ENCODE measurements at places on chromosomes 6 and 20.

GRCh38 chr6:45864651-45865050 lies 151.0 kb downstream of the CLIC5 start:
- DNase-seq, result no peak

DNA sequence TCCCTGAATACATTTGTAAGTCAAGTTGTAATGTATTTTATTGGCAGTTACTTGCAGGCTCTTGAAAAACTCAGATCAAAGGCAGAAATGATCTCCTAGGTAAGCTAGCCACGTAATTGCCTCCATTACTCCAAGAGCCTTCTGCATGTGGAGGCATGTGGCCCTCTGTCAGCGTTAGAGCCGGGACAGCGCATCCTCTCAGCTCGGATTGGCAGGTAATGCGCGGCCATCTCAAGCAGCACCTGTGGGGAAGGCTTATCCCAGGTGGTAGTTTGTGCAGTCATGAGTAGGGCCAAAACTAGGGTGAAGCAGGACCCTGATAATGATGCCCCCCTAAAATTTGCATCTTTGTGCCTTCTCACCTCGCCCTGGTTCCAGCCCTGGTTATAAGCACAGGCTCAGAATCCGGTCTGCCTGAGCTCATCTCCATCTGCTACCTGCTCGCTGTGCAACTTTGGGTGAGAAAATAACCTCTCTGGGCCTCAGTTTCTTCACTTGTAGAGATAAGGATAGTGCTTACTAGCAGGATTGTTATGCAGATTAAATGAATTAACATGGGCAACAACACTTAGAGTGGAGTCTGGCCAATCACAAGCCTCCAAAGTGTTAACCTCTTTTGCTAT lies 157.5 kb upstream of the PMEPA1 start:
- DNase-seq, result no peak

DNA sequence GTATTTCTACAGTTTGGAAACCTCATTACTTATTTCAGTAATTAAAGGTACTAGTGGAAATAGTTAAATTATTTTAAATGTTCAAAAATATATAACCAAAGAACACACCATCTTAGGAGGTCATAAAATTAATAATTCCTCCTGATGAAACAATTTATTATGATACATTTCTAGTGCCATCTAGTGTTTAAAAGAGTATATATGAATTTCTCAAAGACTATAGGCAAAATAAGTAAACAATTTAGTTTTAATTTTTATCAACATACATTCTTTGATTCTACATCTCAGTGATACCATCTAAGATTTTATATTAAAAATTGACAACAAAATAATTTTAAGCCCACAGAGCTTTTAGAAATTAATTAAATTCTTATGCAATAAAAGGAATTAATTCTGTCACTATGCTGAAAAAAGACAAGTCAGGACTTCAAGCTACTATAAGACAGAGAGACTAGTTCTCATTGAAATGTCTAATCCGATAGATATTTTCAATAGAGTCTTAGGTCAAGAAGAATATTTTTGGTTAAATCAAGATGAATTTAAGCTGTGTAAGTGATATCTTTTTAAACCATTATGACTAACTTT lies 107.8 kb upstream of the RNF217 start:
- no peak for DNase-seq

GRCh38 chr6:136955123-136955522 lies 33.0 kb downstream of the SLC35D3 start:
- DNase-seq, result no peak

DNA sequence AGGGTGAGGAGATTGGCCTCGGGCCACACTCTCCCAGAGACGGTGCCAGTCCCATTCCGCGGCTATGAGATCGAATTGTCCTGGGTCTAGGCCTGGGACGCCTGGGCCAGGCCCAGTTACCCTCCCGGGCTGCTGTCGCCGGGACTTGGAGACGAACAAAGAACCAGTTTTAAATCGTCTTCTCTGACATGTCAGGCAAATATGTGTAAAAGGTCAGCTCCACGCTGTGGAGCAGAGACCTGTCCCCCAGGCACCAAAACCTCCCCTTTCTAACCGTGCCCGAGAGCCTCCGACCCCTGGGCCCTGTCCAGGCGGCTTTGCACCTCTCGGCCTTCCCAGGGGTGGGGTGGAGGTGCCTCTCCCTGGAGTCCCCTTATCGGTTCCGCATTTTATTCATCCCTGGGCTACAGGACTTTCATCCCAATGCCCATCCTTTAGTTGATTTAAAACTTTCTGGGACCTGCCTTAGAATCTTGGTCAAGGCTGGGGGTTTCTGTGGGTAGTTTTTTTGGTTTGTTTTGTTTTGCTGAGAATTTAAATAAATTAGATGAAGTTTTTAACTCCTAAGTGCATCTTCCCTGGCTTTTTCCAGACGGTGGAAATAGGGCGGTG lies 5.8 kb upstream of the TFAP2A start:
- no peak for DNase-seq

GRCh38 chr6:154471609-154472362 lies 38.7 kb downstream of the CNKSR3 start:
- DNase-seq, result no peak

GRCh38 chr6:56764081-56764566 lies 121.4 kb upstream of the DST start:
- DNase-seq, result no peak

DNA sequence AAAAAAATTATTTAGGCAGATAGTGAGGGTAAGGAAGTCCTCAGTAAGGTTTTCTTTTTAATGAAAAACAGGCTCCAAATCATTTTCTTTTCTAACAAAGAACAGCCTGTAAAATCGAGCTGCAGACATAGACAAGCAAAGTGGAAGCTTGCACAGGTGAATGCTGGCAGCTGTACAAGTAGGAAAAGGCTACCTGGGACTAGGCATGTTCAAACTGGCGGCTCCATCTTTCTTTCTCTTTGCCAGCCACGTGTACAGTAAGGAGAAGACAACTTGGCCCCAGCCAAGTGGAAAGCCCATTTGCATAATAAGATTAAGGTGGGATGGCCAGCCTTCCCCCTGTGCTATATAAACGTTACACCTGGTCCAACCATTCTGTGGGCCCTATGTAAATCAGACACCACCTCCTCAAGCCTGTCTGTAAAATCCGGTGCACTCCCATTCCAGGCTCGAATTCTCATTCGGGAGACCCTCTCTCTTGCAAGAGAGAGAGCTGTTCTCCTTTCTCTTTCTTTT lies 27.0 kb upstream of the SLC2A12 start:
- no peak for DNase-seq

DNA sequence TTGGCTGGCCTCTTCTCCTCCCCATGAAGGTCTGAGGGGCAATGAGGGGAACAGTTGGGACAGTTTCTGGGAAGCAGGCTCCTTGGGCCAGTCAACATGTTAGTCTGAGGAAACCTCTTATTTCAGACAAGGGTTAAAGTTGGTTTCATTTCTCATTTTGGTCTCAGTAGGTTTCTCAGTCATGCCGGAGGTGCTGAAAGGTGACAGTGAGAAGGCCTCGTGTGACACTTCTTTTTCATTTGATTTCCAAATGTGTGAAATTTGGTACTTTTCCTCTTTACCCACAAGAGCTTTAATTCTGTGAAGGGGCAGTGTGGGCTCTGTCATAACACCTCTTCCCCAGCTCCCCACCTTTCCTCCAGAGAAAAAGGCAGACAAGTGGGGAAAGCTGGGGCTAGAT lies 7.5 kb upstream of the GLP1R start:
- no peak for DNase-seq

- DNase-seq, result no peak
These were observed 69.8 kb upstream of the TINAG start for GRCh38 chr6:54238396-54238795.

DNA sequence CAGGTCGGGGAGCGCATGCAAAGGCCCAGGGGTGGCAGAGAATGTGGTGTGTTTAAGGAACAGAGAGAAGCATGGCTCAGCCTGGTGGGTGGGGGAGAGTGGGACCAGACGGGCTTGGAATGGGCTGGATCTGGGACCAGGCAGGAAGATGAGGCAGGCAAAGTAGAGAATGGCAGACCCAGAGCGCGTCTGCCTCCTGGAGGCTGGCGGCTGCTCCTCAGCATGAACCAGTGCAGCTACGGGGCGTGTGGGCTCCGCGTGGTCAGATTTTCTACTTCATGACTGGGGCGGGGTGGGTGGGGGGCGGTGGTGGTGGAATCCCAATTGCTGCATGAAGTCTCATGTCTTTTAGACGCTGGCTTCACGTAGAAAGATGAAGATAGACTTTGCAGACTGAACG lies 135.6 kb downstream of the TFAP2C start:
- no peak for DNase-seq

DNA sequence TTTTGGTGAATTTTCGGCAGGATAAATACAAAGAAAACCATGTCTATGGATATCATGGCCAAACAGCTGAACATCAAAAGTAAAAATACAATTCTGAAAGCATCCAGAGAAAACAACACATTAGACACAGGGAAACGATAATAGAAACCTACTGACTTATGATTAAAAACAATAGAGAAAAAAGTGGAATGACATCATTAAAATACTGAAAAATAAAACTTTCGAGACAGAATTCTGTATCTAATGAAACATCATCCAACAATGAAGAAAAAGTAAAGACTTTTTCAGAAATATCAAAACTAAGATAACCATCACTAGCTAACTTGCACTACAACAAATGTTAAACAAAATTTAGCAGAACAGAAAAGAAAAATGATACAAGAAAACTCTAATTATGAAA lies 384.6 kb upstream of the RUNX2 start:
- DNase-seq, result no peak

- no peak for DNase-seq
These were observed 32.1 kb downstream of the LRFN2 start for GRCh38 chr6:40555092-40555491.

GRCh38 chr6:155026022-155026705 lies 31.0 kb downstream of the TIAM2 start:
- peak; percentile 52 for DNase-seq

GRCh38 chr20:44632103-44632752 lies 19.3 kb downstream of the ADA start:
- no peak for DNase-seq

DNA sequence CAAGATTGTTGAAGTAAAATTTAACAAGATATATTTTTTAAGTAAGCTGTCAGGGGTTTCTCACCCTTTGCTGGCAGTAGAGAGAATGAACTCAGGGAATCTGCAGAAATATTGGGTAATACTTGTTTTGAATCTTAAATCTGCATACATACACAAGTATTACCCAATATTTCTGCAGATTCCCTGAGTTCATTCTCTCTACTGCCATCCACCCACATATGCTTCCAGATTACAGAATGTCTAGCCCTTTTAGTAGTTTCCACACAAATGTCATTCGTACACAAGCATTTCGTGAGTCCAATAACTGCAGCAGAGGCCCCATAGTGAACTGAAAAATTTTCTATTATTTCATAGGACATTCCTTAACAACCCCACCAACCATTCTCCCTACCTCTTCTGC lies 69.6 kb upstream of the TNFRSF21 start:
- DNase-seq, result no peak

- no peak for DNase-seq
These were observed 261.2 kb upstream of the MARCKS start for GRCh38 chr6:113595911-113596376.

DNA sequence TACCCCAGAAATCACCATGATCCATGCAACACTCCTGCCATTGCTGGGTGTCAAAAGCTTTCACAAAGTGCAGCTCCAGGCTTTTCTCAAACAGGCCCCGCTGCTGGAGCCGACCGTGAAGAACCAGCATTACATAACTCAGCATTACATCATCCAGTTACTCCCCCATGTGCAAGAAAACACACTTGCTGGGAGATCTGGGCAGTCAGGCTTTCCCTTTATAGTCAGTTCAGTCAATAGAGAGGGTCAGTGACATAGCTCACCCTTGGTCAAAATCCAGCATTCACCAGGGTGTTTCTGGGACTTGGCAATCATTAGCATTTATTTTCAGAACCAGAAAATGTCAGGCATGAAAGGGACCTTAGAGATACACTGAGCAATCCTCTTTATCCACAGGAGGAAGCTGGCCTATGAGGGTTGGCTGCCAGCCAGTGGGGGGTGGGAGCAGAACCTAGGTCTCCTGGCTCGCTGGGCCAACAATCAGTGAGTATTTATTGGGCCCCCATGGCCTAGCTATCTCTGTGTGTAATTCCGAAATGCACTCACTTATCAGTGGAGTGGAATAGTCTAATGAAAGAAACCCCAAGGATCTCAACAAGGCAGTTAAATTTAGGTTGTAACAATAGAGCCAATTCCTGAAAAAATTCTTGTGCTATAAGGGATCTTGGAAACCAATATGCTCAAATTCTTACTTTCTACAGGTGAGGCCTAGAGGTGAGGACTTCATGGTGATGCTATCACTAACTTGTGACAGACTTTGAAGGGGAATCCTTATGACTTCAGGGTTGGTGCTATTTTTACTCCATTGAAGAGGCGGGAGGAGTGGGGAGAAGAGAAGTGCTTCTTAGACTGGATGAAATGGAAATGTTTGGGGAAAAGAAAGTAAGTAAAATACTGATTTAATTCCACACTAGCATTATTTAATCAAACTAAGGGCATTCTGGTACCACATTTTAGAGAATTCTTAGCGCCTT lies 54.6 kb downstream of the LYRM4 start:
- peak; percentile 40 for DNase-seq

GRCh38 chr6:51926125-51926524 lies 161.3 kb downstream of the PKHD1 start:
- no peak for DNase-seq

- DNase-seq, result no peak
These were observed 31.9 kb downstream of the GMPR start for GRCh38 chr6:16270178-16270794.

DNA sequence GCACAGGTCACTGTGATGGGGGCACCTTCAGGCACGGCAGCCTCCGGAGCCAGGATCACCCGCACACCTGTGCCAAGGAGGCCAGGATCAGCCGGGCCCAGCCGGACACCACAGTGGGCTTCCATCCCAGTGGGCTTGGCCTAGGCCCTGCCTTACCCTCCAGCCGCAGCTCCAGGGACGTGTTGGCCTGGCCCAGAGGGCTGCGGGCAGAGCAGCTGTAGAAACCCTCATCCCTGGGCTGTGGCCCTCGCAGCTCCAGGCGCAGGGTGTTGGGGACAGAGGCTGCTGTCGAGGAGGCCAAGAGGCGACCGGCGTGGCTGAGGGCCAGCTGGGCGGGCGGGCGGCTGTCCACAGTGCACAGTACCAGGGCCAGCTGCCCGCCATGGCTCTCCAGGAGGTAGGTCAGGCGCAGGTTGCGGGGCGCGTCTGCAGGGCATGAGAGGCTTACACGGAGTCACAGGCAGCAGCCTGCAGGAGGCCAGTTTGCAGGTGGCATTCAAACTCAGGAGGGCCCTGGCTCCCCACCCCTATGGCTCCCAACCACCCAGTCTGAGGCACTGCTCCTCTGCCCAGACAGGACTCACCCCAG lies 11.0 kb upstream of the ADAM33 start:
- DNase-seq, result no peak

DNA sequence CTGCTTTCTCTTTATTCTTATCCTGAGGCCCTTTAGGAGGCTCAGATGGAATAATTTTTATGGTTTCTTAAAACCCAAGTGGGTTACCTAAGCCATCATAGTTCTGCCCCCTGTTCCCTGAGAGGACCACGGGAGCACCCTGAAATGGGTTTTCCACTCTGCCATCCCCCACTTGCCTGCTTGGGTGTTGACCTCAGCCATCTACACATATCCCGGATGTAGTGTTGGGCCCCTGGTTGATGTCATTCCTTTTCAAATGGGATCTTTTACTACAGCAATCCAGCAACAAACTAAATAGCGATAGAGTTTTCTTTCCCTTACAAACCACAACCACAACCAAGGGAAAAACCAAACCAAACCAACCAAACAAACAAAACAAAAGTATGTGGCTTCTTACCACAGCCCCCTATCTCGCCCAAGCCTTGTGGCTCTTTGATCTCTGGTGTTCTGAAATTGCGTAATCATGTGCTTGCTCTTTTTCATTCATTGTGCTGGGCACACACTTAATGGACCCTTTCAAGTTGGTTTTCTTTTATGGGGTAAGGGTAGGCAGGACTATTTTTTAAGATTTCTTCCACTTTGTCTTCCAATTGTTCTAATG lies 154.9 kb downstream of the ESR1 start:
- no peak for DNase-seq
